ENCODE measurements at places on chromosomes 12 and 14.

GRCh38 chr12:62656591-62657362, 190.2 kb downstream of the MON2 start:
- DNase-seq: no peak
- no peaks in the 10 kb centered on the region for H3K4me1 ChIP-seq
- no peak overlapping the region for H3K27ac ChIP-seq
- H3K4me3 ChIP-seq: no peak overlapping the region
- no peaks in the 10 kb centered on the region for H3K27me3 ChIP-seq
- H3K36me3 ChIP-seq: no peaks in the 10 kb centered on the region

- no peaks in the 10 kb centered on the region for H3K27me3 ChIP-seq
- no peaks in the 10 kb centered on the region for H3K36me3 ChIP-seq
- peak overlapping the region; percentile 86 for H3K27ac ChIP-seq
- no peak overlapping the region for H3K4me3 ChIP-seq
- H3K4me1 ChIP-seq: peaks cover 32% of the 10 kb centered on the region
These were observed 4.4 kb upstream of the ZNF839 start for GRCh38 chr14:102315121-102315520.

GRCh38 chr12:123873793-123874192, 98.8 kb downstream of the CCDC92 start:
- H3K27me3 ChIP-seq: no peaks in the 10 kb centered on the region
- no peak for DNase-seq
- H3K4me3 ChIP-seq: no peak overlapping the region
- no peak overlapping the region for H3K27ac ChIP-seq

DNA sequence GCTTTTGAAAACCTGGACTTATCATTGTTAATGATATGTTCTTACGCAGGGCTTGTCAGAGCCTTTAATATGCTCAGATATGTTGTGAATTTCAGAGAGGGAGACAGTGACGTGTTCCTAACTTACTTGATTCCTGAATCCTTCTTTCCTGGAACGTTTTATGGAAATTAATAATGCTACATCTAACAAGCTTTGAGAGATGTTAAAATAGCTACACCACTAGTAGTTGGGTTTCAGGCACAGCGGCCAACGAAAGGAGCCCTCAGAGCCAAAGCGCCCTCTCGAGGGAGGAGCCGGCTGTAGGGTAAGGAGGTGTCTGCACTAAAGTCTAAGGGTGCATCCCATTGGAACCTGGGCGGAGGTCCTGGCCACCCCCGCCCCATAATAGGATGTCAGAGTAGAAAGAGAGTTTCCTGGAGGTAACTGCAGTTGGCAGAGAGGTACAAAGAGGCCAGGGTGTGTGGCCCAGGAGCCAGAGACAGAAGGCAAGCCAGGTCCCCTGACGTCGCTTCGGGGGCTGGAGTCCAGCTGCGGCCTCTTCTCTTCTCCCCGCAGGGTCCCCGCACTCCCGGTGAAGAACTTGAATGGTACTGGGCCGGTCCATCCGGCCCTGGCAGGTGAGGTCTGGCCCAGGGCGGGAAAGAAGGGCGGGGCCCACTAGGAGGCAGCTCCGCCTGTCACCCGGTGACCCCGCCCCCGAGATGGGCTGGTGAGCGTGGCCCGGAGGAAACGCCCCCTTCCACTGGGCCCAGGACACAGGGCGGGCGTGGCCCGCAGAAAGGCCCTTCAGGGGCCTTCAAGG, 36.3 kb downstream of the DTX1 start:
- no peak for DNase-seq
- no peak overlapping the region for H3K4me3 ChIP-seq
- H3K4me1 ChIP-seq: no peaks in the 10 kb centered on the region
- H3K36me3 ChIP-seq: no peaks in the 10 kb centered on the region

DNA sequence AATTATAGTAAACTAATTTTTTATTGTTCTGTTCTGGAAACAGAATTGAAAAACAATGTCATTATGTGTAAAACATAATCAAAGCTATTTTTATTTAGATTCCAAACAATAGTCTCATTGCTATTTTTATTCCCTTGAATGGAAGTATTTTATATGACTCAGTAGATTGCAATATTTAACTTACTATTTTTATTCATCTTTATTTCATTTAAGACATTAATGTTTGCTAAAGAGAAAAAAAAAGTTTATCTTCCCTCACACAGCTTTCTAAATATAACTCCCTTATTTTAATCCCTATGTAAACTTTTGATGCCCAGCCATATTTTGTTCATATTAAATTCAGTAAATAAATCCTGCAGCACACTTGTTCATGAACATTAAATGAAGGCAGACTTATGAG, 622.4 kb downstream of the SLC6A15 start:
- no peak overlapping the region for H3K27ac ChIP-seq
- DNase-seq: no peak
- no peaks in the 10 kb centered on the region for H3K36me3 ChIP-seq

GRCh38 chr12:93390031-93390430, 12.3 kb downstream of the NUDT4 start:
- no peak for DNase-seq
- no peak overlapping the region for H3K27ac ChIP-seq
- H3K4me1 ChIP-seq: peaks cover 55% of the 10 kb centered on the region
- no peaks in the 10 kb centered on the region for H3K36me3 ChIP-seq

DNA sequence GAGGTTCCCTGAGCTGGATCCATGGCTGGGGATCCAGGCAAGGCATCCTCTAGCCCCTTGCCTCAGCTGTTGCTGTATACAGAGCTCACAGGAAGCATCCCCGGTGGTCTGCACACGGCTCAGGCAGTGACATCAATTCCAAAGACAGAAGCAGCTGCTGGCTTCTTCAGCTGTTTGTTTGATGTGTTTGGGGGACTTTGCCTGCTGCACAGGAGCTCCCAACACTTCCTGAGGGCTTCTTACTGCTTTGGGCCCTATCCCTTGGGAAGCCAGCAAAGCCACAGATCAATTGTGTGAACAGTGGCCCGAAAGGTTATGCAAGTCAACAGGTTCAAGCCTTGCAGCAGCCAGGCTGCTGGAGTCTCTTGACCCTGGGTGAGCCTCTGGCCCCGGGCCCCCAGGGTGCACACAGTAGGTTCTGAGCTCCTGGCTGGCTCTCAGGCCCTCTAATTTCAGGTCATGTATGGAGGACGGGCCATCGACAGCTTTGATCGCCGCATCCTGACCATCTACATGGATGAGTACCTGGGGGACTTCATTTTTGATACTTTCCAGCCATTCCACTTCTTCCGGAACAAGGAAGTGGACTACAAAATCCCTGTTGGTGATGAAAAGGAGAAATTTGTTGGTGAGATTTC, 42.6 kb downstream of the CCDC92 start:
- no peak overlapping the region for H3K4me3 ChIP-seq
- H3K4me1 ChIP-seq: no peaks in the 10 kb centered on the region
- H3K36me3 ChIP-seq: no peaks in the 10 kb centered on the region
- no peak overlapping the region for H3K27ac ChIP-seq

DNA sequence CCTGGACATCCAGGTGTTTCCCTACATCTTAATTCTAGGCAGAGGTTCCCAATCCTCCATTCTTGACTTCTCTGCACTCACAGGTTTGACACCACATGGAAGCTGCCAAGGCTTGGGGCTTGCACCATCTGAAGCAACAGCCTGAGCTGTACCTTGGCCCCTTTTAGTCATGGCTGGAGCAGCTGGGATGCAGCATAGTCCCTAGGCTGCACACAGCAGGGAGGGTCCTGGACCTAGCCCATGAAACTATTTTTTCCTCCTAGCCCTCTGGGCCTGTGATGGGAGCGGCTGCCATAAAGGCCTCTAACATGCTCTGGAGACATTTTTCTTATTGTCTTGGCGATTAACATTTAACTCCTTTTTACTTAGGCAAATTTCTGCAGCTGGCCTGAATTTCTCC, 417.2 kb upstream of the FLRT2 start:
- H3K27me3 ChIP-seq: no peaks in the 10 kb centered on the region
- H3K27ac ChIP-seq: no peak overlapping the region
- H3K4me1 ChIP-seq: no peaks in the 10 kb centered on the region
- H3K4me3 ChIP-seq: no peak overlapping the region
- DNase-seq: no peak
- no peaks in the 10 kb centered on the region for H3K36me3 ChIP-seq

DNA sequence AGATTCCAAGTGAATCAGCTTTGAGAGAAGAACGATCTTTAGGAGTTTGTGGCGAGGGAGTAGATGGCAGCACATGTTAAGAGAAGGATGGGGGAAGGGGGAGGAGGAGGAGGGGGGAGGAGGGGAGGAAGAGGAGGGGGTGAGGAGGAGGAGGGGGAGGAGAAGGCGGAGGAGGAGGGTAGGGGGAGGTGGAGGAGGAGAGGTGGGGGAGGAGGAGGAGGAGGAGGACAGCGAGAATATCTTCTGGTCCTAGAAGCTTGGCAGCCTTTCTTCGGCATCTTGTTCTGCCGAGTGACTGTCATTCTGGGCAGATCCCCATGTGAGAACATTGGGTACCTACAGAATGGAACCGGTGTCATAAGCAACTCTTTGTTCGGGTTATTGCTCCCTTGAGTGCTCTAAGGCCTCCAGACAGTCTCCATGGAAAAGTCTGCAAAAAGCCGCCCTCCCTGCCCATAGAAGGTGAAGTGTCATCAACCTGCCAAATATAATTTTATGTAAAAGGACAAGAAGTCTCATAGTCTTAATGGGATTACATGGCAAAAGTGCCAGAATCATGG, 6.9 kb downstream of the RFC5 start:
- no peaks in the 10 kb centered on the region for H3K36me3 ChIP-seq
- H3K4me3 ChIP-seq: no peak overlapping the region
- DNase-seq: no peak
- H3K27ac ChIP-seq: no peak overlapping the region
- no peaks in the 10 kb centered on the region for H3K27me3 ChIP-seq
- H3K4me1 ChIP-seq: no peaks in the 10 kb centered on the region

DNA sequence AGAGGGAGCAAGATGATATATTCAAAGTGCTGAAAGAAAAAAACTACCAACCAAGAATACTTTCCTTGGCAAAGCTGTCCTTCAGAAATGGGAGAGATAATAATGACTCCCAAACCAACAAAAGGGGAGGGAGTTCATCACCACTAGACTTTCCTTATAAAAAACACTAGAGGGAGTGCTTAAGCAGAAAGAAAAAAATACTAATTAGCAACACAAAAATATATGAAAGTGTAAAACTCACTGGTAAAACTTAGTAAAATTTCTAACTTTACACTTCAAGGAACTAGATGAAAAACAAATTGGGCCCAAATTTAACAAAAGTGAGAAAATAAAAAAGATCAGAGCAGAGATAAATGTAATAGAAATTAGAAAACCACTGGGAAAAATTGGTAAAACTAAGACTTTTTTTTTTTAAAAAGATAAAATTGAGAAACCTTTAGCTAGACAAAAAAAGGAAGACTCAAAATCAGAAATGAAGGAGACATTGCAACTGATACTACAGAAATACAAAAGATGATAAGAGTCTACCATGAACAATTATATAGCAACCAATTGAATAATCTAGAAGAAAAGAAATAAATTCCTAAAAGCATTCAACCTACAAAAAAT, 60.4 kb upstream of the FAR2 start:
- no peak overlapping the region for H3K4me3 ChIP-seq
- H3K4me1 ChIP-seq: no peaks in the 10 kb centered on the region
- no peaks in the 10 kb centered on the region for H3K27me3 ChIP-seq

- H3K4me1 ChIP-seq: peaks cover 6% of the 10 kb centered on the region
- no peak overlapping the region for H3K4me3 ChIP-seq
- H3K27ac ChIP-seq: no peak overlapping the region
- no peaks in the 10 kb centered on the region for H3K27me3 ChIP-seq
These were observed 117.0 kb downstream of the PRKD1 start for GRCh38 chr14:29810682-29811081.

DNA sequence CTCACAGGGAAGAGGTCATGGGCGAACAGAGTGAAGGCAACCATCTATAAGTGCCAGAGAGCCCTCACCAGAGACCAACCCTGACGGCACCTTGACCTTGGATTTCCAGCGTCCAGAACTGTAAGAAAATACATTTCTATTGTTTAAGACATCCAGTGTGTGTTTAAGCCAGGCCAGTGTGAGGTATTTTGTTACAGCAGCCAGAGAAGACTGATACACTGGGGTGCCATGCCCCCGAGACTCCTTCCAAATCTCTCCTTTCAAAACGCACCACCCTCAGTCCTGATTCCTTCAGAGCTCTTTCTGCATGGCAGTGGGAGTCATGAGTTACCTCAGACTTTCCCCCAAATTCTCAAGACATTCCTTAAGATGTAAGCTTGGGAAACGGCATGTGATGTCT, 2.5 kb upstream of the SERPINA5 start:
- no peaks in the 10 kb centered on the region for H3K27me3 ChIP-seq
- DNase-seq: no peak
- no peaks in the 10 kb centered on the region for H3K36me3 ChIP-seq
- H3K4me3 ChIP-seq: no peak overlapping the region
- H3K4me1 ChIP-seq: peaks cover 14% of the 10 kb centered on the region

DNA sequence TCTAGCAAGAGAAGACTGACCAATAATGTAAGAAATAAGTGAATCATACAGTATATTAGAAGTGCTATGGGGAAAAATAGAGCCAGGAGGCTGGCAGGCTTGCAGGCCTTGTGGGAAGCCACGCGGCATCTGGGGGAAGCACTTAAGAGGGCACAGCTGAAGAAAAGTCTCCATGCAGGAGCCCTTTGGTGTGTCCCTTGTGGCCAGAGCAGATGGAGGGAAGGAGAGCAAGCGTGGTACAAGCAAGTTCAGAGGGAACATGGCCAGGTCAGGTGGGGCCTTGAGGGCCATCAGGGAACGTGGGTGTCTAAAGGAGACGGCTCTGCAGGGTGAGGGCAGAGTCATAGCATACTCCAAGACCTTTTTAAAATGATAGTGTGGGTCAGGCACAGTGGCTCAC, 51.7 kb downstream of the LRRC74A start:
- H3K27ac ChIP-seq: no peak overlapping the region
- H3K36me3 ChIP-seq: no peaks in the 10 kb centered on the region
- H3K4me1 ChIP-seq: peaks cover 7% of the 10 kb centered on the region
- H3K4me3 ChIP-seq: no peak overlapping the region

- peaks cover 53% of the 10 kb centered on the region for H3K4me1 ChIP-seq
- H3K36me3 ChIP-seq: no peaks in the 10 kb centered on the region
- no peak overlapping the region for H3K4me3 ChIP-seq
- peak overlapping the region; percentile 95 for H3K27ac ChIP-seq
- DNase-seq: no peak
These were observed 6.7 kb upstream of the CACNB3 start for GRCh38 chr12:48811437-48812090.

GRCh38 chr12:95116341-95116740, 42.9 kb upstream of the NR2C1 start:
- H3K27ac ChIP-seq: peak overlapping the region; percentile 44
- peaks cover 19% of the 10 kb centered on the region for H3K4me1 ChIP-seq
- H3K36me3 ChIP-seq: peaks cover 9% of the 10 kb centered on the region
- no peak for DNase-seq
- H3K27me3 ChIP-seq: no peaks in the 10 kb centered on the region

GRCh38 chr12:46065412-46066166, 75.2 kb upstream of the SCAF11 start:
- H3K36me3 ChIP-seq: no peaks in the 10 kb centered on the region
- DNase-seq: no peak
- H3K4me3 ChIP-seq: no peak overlapping the region
- H3K27me3 ChIP-seq: no peaks in the 10 kb centered on the region

- peaks cover 34% of the 10 kb centered on the region for H3K4me1 ChIP-seq
- no peaks in the 10 kb centered on the region for H3K36me3 ChIP-seq
- no peak for DNase-seq
These were observed 1.9 kb downstream of the DUSP16 start for GRCh38 chr12:12560587-12561370.

GRCh38 chr14:61569812-61570548, 125.3 kb upstream of the HIF1A start:
- peak overlapping the region; percentile 53 for H3K27ac ChIP-seq
- no peak overlapping the region for H3K4me3 ChIP-seq
- H3K4me1 ChIP-seq: peaks cover 58% of the 10 kb centered on the region
- no peaks in the 10 kb centered on the region for H3K27me3 ChIP-seq
- peak; percentile 87 for DNase-seq
